ENCODE measurements at places on chromosomes 1 and 21.

- no peak for DNase-seq
Measured at GRCh38 chr1:36571106-36571505, 88.4 kb upstream of the CSF3R start.

DNA sequence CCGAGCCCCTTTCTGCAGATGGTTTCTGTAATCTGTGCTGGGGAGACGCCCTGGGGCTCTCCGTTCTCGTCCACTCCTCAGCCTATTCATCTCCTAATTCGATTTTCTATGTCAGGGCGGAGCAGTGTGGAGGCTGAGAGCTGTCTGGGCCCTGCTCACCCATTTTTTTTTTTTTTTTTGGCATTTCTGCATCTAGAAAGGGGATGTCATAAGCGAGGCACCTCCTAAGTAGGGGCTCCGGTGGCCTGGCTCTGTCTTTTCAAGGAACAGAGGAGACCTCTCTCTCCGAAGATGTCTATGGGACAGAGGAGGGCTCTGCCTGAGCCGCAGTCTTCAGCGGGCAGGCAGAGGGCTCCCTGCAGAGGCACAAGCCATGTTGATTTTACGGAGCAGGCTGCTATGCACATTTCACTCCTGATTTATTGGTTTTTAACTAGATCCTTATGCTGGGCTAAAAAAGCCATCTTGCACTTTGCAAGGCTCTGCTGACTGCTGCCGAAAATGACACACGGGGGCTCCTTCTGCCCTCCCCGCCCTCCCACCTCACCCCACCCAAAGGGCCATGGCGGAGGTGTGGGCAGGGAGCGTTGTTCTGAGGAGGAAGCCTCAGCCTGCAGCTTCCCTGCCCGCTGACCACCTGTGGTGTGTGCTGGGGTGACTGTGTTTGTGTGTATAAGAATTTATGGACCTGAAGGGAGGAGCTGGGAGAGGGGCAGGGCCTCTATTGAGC lies 71.0 kb downstream of the FOXD2 start:
- no peak for DNase-seq

GRCh38 chr1:29889776-29890175 lies 653.5 kb downstream of the PTPRU start:
- DNase-seq: no peak

DNA sequence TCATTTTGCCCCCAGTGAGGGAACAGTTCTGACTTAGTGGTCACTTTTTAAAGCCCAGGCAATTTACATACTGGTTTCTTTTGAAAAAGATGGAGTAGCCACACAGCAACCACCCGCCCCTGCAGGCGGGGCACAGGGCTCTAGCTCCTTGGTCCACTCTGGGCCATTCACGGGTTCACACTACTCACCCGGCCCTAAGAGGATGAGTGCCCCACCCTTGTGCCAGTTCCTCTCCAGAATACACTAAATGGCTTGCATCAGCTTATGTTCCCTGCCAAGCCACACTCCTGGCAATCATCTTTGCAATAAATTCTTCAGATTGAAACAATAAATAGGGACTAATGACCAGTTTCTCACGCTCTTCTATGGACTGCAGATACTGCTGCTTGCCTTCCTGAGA lies 15.7 kb upstream of the ATP13A2 start:
- no peak for DNase-seq

- no peak for DNase-seq
Measured at GRCh38 chr1:162019006-162019405, 4.7 kb downstream of the OLFML2B start.

GRCh38 chr1:62725255-62725654 lies 37.1 kb upstream of the DOCK7 start:
- DNase-seq: no peak

GRCh38 chr1:162498496-162498810 lies 835 bp downstream of the UHMK1 start:
- DNase-seq: no peak

DNA sequence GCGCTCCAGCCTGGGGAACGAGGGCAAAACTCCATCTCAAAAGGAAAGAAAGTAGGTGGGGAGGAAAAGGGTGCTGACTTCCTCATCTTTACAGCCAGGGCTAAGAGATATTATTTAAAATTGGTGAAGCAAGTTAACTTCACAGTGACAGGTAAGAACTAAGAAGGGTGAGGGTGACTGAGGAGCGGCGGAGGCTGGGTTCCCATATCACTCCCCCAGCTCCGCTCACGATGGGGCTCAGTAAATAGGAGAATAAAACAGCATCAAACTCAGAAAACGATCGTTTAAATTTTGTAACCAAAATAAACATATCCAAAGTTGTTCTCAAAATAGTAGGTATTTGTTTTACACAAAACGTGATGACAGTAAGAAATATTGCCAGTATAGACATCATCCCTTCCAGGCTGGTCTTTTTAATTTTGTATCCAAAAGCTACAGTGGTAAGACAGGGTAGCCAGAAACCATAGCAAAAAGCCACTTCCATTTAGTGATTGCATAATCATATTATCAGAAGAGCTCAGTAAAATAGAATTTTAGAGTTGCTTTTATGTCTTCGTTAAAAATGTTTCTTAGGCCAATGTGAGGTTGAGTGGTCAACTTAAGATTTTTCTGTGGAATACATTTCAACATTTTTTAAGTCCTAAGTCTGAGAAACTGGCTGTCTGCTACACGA lies 26.2 kb upstream of the ADARB1 start:
- no peak for DNase-seq

DNA sequence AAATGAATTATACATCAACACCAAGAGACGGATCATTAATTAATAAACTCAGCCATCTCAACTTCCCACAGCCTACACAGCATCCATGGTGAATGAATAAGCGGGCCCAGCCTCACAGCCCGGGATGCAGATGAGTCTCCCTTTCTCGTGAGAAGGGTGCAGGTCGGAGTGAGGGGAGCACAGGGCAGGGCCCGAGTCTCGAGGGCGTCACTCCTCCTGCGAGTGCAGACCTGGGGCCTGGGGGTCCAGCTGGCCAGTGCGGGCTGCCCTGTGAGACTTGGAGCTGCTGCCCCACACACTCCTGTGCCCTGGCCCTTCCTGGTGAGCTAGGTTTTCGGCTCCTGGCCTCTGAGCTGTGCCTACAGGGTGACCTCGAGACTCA lies 74.7 kb downstream of the AJAP1 start:
- no peak for DNase-seq

- no peak for DNase-seq
Measured at GRCh38 chr1:244705261-244706234, 52.6 kb downstream of the DESI2 start.

- no peak for DNase-seq
Measured at GRCh38 chr21:45989355-45990048, 7.9 kb downstream of the COL6A1 start.

DNA sequence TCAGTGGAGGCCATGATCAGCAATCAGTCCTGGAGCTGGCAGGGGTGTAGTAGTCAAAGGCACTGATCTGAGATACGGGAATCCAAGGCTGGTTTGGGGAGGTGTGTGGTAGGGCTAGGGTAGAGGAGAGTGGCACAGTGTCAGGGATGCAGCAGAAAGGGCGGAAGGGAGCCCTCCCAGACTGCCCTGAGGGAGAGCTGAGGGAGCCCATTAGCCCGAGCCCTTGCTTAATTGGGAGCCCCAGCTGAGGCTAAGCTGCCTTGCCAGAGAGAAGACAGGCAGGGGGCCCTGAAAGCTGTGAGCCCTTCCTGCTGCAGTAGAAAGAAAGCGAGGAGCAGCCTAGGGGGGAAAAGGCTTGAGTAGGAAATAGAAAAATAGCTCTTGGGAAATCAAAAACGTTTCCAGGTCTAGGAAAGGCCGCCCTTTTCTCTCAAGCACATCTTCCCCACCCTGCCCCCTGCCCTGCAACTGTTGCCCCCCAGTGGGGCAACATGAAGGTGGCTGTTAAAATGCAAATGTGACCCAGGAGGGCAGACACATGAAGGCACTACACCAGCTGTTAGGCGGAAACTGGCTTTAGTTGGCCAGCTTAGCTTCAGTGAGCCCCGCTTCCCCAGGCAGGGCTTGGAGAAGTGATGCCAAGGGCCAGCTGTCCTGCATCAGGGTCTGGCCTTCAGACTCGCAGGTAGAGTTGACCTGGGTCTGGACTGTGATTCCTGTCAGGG lies 106.2 kb downstream of the UCK2 start:
- DNase-seq: no peak

DNA sequence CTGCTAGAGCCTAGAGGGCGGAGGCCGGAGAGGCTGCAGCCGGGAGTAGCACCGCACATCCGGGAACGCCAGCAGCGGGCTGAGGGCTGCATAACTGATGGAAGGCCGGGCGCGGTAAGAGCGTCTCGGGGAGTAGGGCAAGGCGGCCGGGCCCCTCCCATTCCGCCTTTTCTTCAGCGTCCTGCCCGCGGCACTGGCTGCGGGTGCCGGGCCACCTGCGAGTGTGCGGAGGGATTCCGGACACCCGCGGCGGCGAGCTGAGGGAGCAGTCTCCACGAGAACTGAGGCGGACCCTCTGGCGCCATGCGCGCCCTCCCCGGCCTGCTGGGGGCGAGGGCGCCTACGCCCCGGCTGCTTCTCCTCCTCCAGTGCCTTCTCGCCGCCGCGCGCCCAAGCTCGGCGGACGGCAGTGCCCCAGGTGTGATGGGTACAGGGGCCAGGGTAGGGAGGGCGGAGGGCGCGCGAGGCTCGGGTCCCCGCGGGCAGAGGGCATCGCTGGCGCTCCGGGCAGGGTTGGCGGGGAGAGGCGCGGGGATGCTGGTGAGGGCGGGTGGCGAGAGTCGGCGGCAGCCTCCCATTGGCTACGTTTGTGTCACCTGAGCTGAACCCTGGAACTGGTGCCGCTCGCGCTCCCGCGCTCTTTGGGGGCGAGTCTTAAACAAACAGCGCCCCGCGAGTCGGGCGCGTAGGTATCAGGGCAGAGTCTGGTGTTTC lies 334.4 kb downstream of the SRGAP2C start:
- DNase-seq: peak; percentile 55

DNA sequence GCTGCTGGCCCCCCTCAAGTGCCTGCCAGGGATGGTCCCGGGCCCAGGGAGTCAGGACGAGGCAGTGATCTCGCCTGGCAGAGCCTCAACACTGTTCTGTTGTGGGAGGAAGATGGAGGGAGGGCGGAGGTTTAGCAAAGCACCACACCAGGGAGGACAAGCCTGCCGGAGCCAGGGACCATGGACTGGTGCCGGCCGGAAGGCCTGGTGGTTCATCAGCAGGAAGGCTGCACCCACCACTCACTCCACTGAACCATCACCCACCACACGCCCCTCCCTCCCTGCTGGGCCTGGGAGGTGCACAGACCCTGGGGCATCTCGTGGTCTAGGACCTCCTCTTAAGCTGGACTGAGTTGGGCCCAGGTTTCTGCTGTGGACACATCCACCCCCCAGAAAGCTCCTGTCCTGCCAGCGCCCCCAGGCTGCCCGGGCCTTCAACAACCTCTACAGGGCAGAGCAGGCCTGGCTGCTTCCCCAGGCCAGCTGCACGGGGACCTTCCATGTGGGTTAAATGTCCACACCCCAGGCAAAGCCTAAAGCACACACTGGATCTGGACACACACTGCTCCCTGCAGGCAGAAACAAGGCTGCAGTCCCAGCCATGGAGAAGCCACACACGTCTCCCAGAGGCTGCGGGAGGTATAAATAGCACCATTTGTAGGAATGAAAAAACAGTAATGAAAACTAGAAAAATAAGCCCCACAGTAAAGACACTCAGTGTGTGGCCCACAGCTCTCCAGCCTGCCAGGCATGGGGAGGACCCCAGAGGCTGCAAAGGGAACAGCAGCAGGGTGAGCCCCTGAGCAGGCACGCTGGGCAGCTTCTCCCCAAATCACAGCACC lies 10.4 kb upstream of the TMEM240 start:
- no peak for DNase-seq

DNA sequence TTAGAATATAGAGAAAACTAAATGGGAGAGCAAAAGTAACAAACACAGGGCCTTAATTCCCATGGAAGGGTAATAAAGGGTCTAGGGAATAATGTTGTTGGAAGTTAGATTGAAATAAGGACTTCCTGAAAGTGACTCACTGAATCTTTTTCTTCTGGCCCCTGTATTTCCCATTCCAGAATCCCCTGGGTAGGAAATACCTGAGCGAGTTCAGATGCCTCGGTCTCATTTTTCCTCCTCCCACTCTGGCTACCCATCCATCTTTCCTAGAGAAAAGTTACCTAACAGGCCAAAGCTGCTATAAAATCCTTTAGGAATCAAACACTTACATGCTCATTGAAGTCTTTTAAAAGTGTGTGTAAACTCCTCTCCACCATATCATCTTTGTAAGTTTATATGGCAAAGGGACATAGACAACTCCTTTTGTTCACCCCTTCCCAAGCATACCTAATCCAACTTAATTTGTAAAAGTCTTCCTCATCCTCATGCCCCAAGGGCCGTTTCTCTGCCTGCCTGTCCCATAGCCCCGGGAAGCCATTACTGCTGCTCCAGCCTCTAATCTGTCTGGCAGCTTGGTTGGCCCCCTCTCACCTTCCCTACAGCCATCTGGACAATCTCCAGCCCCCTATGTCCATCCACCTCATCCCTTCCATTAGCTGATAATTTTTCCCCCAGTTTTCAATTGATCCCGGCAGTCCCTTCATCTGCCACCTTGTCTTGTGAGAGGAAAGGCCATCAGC lies 3.3 kb upstream of the MEF2D start:
- DNase-seq: peak; percentile 16

GRCh38 chr1:205424901-205425600 lies 3.2 kb upstream of the LEMD1 start:
- DNase-seq: no peak

DNA sequence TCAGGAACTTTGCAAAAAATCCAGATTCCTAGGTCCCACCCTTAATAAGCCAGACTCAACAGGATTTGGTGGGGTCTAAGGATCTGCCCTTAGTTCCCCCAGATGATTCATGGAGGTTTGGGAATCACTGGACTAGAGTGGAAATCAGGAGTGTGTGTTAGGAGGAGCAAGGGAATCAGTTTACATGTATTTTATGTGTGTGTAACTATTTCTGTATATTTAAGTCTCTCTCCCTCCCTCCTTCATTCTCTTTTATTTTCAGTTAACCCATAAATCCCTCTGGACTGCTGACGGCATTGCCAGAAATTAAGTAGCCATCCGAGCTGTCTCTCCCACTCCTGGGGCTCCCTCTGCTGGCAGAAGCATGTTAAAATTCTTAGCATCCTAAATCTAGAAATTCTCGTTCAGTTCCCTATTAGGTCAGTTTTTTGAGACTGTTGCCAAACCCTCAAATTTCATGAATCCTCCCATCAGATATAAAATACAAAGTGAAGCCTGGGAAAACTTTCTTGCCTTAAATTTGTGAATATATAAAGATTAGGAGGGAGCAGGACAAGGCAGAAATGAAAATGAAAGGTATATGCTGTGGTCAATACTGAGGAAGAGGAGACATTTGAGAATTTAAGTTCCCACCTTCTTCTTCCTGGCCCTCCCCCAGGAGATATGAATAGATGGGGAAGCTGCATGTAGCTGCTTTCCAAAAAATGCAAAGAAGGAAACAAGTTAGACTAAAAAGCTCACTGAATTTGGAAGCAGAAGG lies 11.7 kb upstream of the HSD11B1 start:
- DNase-seq: peak; percentile 44

DNA sequence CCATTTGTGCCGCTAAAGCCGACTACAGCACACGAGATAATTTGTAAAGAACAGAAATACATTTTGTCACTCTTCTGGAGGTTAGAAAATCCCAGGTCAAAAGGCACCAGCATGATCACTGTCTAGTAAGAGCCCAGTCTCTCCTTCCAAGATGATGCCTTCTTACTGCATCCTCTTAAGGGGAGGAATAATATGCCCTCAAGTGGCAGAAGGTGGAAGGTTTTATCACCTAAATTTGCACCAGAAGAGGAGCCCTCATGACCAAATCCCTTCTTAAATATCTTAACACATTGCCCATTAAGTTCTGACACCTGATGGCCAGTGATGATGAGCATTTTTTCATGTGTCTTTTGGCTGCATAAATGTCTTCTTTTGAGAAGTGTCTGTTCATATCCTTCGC lies 326.7 kb upstream of the RGS18 start:
- DNase-seq: no peak

All from CD8-positive, alpha-beta T cell (primary cell).